ENCODE measurements at places on chromosomes 12 and 14.
A peak's percentile ranks its signal among the peaks of the same experiment; 100 is the strongest.

DNA sequence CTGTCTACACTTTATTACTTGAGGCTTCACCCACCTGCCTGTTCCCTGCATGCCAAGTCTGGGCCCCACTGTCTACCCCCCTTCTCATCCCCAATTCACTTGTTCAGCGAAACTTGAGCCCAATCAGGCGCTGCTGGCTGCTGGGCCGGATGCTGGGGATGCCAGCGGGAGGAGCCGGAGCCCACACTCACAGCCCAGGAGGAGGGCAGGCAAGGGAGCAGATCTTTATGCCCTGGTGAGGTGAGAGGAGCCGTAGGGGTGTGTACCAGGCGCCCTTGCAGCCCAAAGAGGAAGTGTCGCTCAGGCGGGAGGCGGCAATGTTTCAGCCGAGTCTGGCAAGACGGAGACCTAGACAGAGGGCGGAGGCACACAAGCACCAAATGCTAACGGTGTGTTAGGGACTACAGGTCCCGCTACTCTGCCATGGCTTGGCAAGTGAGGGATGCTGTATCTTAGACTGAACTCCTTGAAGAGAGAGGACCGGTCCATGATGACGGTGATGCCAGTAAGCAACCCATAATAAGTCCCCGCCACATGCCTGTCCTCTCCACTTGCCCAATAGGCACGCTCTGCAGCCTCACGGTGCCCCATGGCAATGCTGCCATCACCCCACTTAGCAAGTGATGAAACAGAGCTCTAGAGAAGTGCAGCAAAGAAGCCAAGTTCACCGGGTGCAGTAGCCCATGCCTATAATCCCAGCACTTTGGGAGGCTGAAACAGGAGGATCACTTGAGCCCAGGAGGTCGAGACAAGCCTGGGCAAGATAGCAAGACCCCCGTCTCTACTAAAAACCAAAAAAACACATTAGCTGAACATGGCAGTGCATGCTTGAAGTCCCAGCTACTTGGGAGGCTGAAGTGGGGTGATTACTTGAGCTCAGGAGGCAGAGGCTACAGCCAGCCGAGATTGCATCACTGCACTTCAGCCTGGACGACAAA is 41.6 kb downstream of the LRRC74A start:
- DNase-seq, result peak; percentile 8

GRCh38 chr12:57063991-57064685 is 14.2 kb upstream of the MYO1A start:
- no peak for DNase-seq

- DNase-seq, result no peak
These were observed 4.9 kb downstream of the BMP4 start for GRCh38 chr14:53951627-53952303.

DNA sequence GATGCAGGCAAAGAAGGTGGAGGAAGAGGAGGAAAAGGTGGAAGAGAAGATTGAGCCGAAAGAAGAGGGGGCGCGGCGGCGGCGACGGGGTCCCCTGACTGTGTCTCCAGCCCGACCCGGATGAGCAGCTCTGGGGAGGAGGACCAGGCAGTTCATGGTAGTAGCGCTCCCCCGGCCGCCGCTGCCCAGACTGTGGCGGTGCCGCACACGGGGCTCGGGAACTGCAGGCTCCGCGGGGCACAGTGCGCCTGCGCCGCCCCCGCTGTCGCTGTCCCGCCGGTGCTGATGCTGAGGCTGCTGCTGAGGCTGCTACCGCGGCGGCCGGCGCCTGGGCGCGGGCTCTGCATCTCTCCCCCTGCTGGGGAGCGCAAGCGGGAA is at the start of gene KCNH5:
KCNH5 (minus strand) TSS at position 225 of the 378 bp plus-strand sequence. CDS start 272 bp downstream, outside the sequence.
- DNase-seq, result peak; percentile 86

DNA sequence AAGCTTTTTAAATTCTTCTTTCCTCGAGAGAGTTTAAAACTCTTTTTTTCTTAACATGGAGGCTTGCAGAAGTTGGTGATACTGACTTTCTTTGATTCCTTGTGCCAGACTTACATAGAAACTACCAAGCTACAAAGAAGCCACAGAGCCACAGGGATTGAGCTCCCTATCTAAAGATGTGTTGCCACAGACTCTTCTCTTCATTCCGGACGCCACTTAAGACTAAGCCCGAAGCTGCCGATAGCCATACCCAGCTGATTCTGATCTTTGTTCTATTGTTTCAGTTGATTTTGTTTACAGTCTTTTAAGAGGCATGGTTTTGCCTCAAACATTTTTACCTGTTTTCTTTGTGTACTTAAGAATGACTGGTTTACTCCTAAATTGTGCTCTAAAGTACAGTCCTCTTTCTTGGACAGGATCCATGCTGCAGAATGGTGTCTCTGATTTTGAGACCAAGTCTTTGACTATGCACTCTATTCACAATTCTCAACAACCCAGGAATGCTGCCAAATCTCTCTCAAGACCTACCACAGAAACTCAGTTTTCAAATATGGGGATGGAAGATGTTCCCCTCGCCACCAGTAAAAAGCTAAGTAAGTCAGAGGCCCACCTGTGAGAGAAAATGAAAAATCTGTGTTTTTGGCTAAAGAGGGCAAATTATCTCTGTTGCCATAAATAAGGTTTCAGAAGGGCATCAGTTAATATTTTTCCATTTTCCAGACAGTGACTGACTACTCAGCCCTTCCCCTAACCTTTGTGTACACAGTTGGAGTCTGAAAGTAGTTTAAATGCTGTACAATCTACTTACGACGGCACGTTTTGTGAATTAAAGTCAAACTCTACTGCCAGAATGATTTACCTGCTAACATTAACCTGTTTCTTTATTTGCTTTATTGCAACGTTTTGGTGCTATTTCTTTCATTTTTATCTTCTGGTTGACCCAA is 42.1 kb upstream of the KCNH3 start:
- DNase-seq, result no peak

DNA sequence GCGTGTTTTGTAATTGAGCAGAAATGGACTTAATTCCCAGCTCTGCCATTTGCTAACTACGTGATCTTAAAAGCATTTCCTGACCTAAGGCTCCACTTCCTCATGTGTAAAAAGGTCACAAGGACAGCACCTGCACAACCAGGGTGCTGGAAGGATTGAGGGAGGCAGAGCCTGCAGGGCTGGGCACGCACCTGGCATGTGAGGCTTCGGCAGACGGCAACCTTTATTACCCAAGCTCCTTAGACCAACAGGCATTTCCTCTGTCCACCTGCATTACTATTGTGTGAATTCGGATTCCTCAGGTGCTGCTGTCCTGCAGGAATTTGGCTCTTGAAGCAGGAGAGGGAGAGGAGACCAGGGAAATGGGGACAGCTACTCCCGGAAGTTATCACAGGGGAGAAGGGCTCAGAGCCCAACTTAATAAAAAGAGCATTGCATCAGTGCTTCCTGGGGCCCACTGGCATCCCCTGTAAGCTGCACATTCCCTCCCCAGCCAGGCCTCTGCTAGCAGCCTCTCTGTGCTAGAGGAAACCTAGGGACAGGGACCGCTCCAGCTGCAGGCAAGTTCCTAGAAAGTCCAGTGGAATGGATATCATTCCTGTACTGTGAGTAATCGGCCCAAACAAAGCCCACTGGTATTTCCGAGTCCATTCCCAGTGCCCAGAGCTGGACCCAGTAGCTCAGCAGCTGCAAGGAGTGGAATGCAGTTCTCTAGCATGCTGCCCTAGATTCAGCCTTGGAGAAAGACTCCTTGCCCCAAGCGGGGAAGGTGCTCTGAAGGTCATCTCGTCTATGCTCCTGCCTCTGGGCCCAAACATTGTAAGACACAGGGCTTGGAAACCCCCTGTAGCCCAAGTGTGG is 157.1 kb upstream of the CCND2 start:
- DNase-seq, result no peak

DNA sequence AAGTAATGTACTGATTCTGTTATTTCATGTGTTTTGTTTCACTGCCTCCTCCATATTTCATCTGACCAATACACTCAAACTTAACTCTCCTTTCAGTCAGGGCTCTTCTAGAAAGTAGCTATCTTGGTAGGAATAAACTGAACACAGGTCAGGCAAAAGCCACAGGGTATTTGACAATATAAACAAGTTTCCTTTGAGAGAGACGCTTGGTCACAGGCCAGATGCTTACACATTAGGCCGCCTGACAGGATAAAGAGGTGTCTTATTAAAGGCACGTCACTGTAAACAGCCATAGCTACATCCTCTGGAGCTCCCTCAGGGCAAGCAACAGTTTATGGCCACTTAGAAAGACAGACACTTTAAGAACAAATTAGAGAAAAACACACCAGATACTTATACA is 607.5 kb downstream of the SLC6A15 start:
- DNase-seq, result no peak

DNA sequence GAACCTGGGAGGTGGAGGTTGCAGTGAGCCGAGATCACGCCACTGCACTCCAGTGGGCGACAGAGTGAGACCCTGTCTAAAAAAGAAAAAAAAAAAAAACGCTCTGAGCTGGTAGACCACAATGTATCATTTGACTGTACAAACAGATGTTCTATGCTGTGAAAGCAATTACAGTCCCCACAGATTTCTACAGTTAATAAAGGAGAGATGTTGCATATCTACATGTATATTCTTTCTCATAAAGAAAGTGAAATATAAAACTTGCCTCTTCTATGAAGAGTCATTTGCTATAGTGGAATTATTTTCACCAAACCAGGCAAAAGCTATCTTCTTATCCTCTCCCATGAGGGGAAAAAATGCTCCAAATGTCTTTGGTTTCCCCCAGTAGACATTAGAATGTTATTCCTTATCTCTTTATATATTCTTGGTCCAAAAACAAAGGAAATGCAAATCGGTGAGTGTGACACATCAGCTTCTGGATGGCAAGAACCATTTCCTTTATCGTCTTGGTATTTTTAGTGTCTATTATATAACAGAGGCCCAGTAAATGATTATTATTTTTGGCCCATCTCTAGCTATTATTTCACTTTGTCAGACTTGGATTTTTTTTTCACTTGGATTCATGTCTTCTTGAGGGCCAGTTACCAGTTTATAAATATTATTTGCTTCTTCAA is 230.4 kb downstream of the SSPN start:
- DNase-seq, result no peak

- no peak for DNase-seq
These were observed 233.1 kb downstream of the PTPRO start for GRCh38 chr12:15555446-15555845.

- DNase-seq, result no peak
These were observed 34.4 kb downstream of the DDX51 start for GRCh38 chr12:132109741-132110140.

- DNase-seq, result no peak
These were observed 422.2 kb downstream of the APAF1 start for GRCh38 chr12:99067171-99067785.

DNA sequence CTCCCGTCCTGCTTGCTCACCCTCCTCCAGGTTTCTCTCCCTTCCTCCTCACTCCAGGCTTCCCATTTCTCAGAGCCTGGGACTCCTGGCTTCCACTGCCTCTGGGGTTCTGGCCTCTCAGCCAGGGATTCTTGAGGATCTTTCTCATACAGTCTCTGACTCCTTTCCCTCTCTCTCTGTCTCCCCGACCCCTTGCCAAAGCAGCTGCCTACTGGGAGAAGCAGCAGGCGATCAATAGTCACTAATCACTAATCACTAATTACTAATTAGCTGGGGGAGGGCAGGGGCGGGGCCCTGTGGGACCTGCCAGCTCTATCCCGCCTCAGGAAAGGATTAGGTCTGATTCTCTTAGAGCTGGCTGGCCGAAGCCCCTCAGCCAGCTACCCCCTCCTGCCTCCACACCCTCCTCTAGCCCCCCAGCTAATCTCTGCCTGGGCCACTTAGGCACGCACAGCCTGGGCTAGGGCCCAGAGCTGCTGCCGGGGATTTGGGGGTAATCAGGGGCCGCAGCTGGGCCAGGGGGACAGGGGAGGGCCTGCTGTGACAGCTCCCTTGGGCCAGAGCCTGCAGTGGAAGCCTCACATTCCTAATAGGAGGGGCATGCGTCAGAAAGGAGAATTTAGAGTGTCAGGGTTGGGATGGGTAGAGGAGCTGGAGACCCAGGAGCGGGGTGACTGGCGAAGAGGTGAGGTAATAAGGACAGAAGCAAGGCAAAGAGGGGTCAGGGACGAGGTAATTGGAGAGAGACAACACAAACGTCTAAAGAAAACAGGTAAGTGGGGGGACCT is 2.8 kb downstream of the NXPH4 start:
- no peak for DNase-seq

GRCh38 chr14:61765225-61765943 is 3.2 kb downstream of the SNAPC1 start:
- no peak for DNase-seq

DNA sequence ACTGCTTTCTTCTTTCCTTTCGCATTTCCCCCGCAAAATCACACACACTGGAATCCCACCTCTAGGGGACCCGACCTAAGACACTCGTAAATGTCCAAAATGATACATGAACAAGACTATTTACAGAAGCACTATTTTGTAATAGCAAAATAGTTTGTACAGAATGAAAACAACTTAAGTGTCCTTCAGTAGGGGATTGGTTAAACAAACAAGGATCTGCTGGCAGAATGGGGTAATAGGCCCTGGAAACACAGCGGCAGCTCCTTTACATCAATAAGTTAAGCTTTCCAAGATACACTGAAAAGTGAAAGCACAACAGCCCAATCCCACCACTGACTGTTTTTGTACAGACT is 48.8 kb downstream of the LTBP2 start:
- no peak for DNase-seq

- no peak for DNase-seq
These were observed 116.3 kb upstream of the FKBP4 start for GRCh38 chr12:2678426-2678825.

GRCh38 chr14:59964251-59965007 is 44.5 kb downstream of the LRRC9 start:
- no peak for DNase-seq

DNA sequence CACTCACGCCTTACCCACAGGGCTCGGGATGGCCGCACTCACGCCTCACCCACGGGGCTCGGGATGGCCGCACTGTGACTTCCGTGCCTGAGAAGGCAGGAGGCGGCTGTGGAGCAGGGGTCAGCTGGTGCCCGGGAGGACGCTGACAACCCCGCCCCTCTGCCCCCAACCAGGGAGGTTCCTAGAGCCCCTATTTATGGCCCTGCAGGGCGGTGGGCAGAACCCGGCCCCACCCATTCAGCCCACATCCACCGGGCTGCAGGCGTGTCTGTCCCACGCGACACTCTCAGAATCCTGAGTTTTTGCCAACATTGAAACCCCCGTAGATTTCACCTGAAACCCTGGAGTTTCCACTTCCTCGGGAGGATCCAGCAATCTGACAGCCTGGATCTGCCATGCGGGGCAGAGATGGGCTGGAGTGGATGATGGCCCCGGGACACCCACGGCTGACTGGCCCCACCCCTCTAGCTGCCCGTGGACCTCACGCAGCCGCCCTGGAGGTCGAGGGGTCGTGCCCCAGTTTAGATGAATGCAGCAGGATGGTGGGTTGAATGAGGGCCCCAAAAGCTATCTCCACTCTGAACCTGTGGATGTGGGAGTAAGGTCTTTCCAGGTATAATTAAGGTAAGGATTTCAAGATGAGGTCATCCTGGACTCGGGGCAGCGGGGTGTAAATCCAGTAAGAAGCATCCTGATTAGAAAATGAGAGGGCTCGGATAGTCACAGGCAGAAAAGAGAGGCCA is 20.4 kb downstream of the GALNT9 start:
- DNase-seq, result no peak

DNA sequence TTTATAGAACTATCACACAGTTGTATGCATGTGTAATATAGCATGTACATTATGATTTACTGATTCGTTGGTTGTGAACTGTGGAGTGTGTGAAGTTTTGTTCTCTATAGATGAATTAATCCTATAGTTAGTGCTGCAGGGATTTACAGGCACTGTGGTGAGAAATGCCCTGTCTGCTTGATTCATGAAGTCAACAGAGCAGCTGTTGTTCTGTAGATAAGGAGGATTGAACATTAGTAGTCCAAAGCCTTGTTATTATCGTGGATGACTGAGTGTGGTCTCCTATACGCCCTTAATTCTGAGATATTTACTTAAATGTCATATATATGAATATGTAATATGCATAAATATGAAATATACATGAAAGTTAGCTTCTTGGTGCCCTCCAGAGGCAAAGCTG is 98.3 kb downstream of the DNAH10 start:
- DNase-seq, result no peak

All from NCI-H1092 treated with DMSO at 0.1 percent for 48 hours (cell line).